EL (cell line): ENCODE measurements at places on chromosomes 13 and 19.
A peak's percentile ranks its signal among the peaks of the same experiment; 100 is the strongest.

DNA sequence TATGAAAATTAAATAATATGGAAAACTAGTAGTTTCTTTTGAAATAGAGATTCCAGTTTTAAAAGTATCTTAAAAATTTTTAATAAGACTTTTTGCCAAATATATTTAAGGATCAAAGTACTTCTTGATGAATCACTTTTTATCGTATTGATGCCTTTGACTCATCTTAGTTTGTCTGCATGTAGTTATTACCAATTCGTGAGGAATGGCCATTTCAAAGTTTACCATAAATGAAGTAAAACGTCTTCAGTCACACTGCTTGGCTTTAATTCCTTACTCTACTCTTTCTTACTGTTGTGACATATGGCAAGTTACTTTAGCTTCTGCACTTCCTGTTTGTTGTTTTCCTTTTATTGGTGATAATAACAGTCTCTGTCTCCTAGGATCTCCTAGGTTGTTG lies 38.3 kb downstream of the NDFIP2 start:
- peak; percentile 60 for DNase-seq

GRCh38 chr19:12137221-12137940 lies 2.8 kb downstream of the ZNF20 start:
- DNase-seq: no peak

GRCh38 chr13:92966341-92966740 lies 260.3 kb upstream of the GPC6 start:
- DNase-seq: no peak

DNA sequence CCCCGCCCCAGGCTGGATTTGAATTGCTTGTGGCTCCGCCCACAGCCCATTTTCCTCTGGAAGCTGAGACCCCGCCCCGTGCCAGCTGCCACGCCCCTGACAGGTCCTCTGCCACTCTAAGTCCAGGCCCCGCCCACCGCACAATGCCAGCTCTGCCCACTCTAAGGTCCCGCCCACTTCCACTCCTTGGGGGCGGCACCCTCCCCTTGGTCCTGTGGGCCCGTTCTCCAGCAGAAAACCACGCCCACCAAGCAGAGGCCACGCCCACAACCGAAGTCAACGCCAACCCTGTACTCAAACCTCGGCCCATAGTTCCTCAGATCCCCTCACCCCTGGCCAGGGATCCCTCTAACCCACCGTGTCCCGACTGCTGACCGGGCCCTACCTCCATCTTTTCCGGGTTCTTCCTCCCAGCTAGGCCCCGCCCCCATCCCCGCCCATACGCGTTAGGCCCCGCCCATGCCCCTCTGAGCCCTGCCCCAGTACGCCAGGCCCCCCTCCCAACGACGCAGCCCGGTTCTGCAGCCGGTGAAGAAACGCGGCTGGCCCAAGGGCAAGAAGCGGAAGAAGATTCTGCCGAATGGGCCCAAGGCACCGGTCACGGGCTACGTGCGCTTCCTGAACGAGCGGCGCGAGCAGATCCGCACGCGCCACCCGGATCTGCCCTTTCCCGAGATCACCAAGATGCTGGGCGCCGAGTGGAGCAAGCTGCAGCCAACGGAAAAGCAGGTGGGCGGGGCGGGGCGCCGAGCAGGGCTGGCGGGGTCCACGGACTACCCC lies 1.3 kb downstream of the HMG20B start:
- peak; percentile 96 for DNase-seq

- DNase-seq: peak; percentile 36
These were observed 644.7 kb upstream of the KLF12 start for GRCh38 chr13:74778946-74779345.

DNA sequence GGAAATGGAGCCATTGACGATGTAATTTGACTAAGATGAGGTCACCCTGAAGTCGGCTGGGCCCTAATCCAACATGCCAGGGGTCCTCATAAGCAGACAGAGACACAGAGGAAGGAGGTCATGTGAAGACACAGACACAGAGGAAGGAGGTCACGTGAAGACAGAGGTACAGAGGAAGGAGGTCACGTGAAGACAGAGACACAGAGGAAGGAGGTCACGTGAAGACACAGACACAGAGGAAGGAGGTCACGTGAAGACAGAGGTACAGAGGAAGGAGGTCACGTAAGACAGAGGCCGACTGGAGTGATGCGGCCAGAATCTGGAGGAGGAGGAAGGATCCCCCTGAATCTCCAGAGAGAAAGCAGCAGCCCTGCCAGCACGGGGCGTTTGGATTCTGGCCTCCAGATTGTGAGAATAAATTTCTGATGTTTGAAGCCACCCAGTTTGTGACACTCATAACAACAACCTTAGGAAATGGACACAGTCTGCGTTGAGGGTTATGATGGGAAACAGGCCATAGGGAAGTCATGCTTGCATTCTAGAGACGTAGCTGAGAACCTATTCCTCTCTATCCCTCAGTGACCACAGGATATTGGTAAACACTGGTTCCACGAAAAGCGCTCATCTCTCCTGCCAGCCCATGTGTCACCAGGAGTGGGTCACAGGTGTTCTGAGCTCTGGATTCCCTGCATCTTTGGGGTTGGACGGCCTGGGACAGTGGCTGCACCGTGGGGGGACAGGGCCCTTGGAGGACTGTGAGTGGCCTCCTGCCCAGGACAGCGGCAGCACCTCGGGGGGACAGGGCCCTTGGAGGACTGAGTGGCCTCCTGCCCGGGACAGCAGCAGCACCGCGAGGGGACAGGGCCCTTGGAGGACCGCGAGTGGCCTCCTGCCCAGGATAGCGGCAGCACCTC lies 108.5 kb downstream of the SOX1 start:
- no peak for DNase-seq
